Gastroesophageal sphincter (tissue), 4 donors: ENCODE measurements at places on chromosomes 16 and 17.

DNA sequence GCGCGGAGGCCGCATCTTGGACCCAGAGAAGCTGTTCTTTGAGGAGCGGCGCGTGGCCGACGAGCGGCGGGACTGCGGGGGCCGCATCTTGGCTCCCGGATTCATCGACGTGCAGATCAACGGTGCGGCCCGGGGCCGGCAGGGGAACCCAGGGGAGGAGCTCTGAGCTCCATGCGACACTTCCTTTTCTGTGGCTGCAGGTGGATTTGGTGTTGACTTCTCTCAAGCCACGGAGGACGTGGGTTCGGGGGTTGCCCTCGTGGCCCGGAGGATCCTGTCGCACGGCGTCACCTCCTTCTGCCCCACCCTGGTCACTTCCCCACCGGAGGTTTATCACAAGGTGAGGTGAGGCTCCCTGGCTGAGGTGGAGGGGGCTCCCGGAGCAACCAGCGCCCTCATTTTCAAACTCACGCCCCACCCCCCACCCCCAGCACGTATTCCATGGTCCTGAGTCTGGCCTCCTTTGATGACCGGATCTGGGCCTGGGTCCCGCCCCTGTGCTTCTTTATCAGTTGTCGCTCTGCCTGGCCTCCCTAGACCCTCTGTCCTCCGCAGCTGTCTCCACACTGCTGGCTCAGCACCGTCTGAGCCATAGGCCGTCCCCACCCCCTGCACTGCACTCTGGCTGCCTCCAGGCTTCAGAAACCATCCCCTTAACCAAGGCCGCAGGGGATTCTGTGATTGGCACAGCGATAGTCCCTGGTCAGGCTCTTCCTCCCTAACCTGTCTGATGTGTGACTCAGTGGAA is 787 bp downstream of the AMDHD2 start:
- no peaks in the 10 kb centered on the region for H3K27me3 ChIP-seq
- no peak for ATAC-seq
- H3K4me1 ChIP-seq, result no peaks in the 10 kb centered on the region
- peaks cover 50% of the 10 kb centered on the region for H3K36me3 ChIP-seq
- peak overlapping the region; percentile 96 for H3K27ac ChIP-seq

DNA sequence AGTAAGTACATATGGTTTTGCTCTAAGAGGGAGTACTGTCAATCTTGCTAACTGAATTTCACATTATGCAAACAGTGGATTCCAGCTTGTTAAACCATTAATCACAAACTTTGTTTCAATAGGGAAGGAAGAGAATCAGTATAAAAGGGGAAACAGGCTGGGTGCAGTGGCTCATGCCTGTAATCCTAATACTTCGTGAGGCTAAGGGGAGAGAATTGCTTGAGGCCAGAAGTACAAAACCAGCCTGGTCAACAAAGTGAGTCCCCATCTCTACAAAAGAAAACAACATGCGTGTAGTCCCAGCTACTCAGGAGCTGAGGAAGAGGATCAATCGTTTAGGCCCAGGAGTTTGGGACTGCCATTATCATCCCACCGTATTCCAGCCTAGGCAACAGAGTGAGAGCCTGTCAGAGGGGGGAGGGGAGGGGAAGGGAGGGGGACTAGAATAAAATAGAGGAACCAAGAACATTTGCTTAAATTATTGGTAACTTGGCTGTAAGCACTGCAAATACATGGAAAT is 65.7 kb downstream of the FBXL20 start:
- no peaks in the 10 kb centered on the region for H3K36me3 ChIP-seq
- no peak overlapping the region for H3K4me3 ChIP-seq
- no peak overlapping the region for H3K27ac ChIP-seq

DNA sequence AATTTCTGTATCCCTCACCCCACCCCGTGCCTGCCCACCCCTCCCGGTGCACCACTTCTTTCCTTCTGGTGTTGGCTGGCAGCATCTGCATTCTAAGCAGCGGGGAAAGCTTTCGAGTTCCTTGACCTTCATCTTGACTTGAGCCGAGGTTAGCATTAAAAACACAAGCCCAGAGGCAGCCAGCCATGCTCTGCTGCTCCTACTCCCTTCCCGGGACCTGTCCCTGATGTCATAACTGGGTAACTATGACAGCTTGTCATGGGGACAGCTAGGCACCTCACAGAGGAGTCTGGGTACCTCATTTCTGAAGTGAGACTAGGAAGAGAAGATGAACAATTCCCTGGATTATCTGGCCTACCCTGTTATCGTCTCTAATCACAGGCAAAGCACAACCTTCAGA is at the start of gene CFAP97D1:
TSS of gene CFAP97D1 (plus strand) at position 301 of the 400 bp plus-strand sequence. CDS start at position 329, 28 bp downstream.
- peak within 1 kb of the TSS; percentile 100 for H3K27ac ChIP-seq
- peak within 1 kb of the TSS; percentile 75 for H3K4me3 ChIP-seq
- no peak for ATAC-seq
- no peaks in the 10 kb centered on the region for H3K27me3 ChIP-seq
- peaks cover 42% of the 10 kb centered on the region for H3K4me1 ChIP-seq

GRCh38 chr16:2664574-2664982 is 17.7 kb upstream of the KCTD5 start:
- no peak overlapping the region for H3K27ac ChIP-seq
- H3K4me1 ChIP-seq, result no peaks in the 10 kb centered on the region
- ATAC-seq, result no peak
- H3K36me3 ChIP-seq, result peaks cover 46% of the 10 kb centered on the region

DNA sequence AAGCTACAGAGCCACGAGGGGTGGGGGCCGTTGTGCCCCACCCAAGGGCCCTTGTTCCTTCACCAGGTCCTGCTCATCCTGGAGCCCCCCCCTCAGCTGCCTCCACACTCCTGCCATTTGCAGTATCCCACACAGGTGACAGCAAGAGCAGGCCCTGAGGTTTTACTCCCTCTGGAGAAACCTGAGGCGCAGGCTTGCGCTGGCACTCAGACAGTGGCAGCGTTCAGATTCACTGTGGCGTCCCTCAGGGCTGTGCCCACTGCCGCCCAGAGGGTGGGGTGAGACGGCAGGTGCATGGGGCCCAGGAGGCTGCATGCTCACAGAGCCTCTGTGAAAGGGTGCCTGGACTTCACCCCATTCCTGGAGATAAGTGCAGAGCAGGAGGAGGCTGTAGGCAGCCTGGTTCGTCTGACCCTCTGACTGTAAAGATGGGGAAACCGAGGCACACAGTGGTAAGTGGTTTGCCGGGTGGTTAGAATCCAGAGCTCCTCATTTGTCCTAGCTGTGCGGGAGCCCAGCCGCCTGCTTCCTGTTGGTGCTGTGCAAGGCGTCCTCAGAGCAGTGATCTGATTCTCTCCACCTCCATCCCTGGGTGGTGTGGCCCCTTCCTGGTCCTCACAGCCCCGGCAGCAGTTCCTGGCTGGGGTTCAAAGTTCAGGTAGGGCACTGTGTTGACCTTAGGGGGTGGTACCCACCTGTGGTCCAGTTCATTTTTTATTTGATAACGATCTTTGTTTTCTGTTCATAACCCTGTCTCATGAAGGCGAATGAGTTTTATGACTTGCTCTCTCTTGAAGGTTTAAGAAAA is 1.6 kb downstream of the SPIRE2 start:
- no peaks in the 10 kb centered on the region for H3K27me3 ChIP-seq
- no peaks in the 10 kb centered on the region for H3K4me1 ChIP-seq
- ATAC-seq, result no peak
- H3K36me3 ChIP-seq, result no peaks in the 10 kb centered on the region
- H3K27ac ChIP-seq, result no peak overlapping the region

DNA sequence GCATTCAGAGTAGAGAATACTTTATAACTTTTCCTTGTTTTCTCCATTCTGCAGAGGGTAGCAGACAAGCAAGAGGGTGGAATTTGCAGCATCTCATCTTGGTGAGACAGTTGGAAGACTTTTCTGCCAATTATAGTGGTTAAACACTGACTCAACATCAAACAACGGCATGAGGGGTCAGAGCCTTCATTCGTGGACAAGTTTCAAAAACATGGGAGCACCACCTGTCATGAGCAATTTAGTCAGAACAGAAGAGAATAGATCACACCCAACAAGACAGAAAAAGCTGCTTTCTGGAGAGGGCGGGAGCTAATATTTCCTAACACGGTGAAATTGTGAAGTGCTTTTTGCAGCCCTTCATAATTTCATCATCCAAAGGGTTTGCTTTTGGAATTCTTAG is 17.9 kb upstream of the ZNF652 start:
- H3K4me1 ChIP-seq, result no peaks in the 10 kb centered on the region
- no peaks in the 10 kb centered on the region for H3K36me3 ChIP-seq
- no peak for ATAC-seq
- no peaks in the 10 kb centered on the region for H3K27me3 ChIP-seq
- H3K27ac ChIP-seq, result no peak overlapping the region

GRCh38 chr17:66538776-66539175 is 236.4 kb downstream of the PRKCA start:
- no peak for ATAC-seq
- no peaks in the 10 kb centered on the region for H3K27me3 ChIP-seq
- peak overlapping the region; percentile 1 for H3K27ac ChIP-seq

DNA sequence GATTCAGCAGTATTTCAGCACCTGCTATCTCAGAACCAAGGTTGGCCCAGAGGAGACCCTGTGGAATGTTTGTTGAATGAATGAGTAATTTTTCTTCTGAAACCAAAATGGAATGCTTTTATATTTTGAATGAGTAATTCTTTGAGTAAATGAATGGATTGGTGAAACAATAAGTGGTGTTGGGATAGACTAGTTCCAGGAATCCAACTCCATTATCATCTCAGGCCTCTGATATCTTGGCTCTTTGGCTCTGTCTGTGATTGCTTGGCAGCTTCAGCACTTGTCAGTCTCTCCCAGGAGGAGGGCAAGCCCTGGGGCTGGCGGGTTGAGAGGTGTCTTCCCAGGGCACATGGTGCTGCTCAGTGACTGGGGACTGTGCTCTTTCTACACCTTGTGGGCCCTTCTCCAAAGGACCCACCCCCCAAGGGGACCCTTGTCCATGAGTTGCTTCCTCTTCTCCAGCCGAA is 284.4 kb upstream of the FOXF1 start:
- ATAC-seq, result no peak
- no peak overlapping the region for H3K4me3 ChIP-seq
- H3K4me1 ChIP-seq, result no peaks in the 10 kb centered on the region
